ENCODE measurements at places on chromosomes 5 and 9. TPM values are rescaled to one million over a fixed set of nuclear protein-coding genes. Genes with fewer than 3 reads are reported as not detected.

GRCh38 chr9:131954299-131954698 lies 125.4 kb downstream of the MED27 start:
- no peak for DNase-seq

The ANKRD34B gene
- polyA plus RNA-seq = not detected

The CKMT2 gene
- polyA plus RNA-seq = 7.8 TPM

DNA sequence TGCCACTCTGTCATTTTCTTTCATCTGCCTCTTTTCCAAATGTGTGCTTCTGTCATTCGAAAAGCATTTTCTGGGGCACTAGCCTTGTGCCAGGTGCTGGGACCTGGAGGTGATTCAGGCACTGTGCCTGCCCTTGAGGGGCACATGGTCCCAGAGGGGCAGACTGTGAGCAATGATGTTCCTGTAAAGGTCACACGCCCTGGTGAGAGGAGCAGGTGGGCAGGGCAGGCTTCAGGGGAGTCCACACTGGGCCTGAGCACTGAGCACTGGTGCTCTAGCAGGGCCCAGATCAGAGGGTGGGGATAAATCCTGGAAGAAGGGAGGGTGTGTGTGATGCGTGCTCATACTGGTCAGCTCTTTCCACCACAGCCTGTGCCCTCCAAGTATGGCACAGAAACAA lies 77.8 kb downstream of the COL15A1 start:
- DNase-seq = no peak

The TCERG1 gene
- 49.3 TPM for polyA plus RNA-seq

GRCh38 chr5:169545762-169546161 lies 37.8 kb upstream of the SPDL1 start:
- no peak for DNase-seq

- DNase-seq = no peak
These were observed 23.9 kb downstream of the DCP2 start for GRCh38 chr5:113000466-113000865.

The ADAMTSL1 gene
- polyA plus RNA-seq = 7.1 TPM

The FAM219A gene
- 15.0 TPM for polyA plus RNA-seq

The TLX3 gene
- polyA plus RNA-seq = 0.22 TPM

GRCh38 chr5:16957304-16958196 lies 21.5 kb upstream of the MYO10 start:
- DNase-seq = no peak

DNA sequence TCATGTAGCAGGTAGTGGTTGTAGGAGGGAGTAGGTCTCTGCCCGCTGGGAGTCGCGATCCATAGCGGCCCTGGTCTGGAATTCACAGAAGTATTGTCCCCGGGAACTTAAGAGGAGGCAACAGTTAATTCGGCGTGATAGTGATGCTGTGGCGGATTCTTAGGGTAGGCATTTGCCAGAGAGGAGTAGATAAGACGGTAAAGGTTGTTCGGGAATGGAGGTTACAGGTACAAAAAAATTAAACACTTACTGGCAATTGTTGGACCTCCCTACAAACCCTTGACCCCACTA lies 679 bp downstream of the SMC5 start:
- no peak for DNase-seq
